Anterior cingulate cortex (tissue), 58 donors: ENCODE measurements at places on chromosomes 1 and 21.

DNA sequence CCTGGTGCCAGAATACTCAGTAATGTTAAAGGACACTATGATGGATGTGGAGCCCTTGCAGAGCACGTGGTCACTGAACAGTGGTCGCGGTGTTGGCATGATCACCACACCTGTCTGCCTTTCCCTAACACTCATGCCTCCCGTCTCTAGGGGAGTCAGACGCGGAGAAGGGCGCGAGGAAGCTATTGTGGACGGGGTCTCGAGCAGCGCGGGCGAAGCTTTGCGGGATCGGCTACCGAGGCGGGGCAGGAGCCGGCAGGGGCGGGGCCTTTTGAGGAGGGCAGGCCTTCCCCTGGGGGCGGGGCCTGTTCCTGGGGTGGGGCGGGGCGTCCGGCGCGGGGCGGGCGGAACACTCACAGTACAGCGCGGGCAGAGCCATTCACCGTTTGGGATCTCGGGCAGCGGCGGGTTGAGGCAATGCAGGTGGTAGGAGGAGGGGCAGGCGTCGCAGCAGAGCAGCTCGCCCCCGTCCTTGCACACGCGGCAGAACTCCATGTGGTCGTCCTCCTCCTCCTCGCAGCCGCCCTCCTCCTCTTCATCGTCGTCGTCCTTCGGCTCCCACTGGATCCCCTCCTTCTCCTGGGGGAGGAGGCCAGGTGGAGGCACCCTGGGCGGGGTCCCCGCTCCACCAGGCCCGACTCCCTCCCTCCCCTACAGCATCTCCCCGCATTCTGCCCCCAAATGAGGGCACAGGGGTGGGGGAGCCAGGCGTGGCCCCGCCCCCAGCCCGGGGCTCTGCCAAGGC is 31.5 kb downstream of the CHD5 start:
- DNase-seq, result peak; percentile 19

DNA sequence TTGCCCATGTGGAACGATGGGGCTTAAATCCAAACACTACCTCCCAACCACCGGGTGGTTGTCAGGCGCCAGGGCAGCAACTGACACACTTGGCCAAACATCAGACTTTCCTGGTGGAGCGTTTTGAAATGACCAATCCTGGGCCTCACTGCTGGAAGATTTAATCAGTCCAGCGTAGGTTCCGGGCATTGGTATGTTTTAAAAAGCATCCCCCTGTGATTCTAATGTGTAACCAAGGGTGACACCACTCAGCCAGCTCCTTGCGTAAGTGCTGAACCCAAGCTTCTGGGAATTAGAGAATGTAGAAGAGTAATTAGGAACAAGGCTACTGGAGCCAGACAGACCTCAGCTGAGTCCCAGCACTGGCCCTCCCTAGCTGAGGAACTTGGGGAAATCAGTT is 44.8 kb upstream of the KAZN start:
- peak; percentile 2 for DNase-seq

DNA sequence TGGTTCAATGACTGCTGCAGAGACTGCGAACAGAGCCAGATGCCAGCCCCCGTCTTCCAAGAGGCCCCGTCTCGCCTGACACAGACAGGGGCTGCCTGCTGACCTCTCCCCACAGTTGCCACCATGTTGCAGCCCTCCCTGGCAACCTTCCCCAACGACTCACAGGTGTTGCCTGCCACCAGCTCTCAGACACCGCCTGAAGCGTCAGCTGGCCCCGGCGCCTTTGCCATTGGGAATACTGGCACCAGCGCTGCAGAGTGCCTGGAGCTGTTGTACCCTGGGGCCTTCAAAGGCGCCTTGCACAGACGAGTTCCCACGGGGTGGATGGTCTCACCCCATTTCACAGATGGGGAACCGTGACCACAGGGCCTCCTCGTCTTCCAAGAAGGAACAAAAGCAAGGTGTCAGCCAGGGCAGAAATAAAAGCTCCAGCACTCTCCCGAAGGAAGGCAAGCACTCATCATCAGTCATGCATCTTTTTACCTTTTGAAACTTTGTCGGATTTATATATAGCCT is 167.0 kb downstream of the ADSS2 start:
- no peak for DNase-seq

DNA sequence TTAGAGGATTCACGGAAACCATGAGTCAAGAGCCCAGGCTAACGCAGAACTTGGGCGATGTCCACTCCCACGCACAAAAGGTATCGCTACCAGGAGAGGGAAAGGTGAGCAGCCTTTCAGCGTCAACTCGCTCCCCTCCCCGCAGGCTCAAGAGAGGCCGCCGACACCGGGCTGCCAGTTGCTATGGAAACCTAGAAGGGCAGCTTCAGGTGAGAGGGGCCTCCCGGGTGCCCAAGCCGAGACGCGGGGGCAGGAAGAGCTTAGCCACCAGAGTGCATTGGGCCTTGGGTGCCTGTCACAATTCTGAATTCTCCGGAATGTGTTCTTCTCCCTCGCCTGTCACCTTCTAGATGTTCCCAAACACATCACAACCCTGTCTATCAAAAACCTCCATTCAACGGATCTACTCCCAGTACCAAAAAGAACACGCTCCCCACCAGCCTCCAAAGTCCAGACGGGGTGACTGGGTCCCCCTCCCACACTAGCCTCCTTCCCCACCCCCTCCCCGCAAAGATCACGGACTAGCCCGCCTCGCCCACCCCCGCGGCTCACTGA is 694 bp downstream of the MEAF6 start:
- DNase-seq, result no peak

GRCh38 chr21:42496839-42497202 is 797 bp upstream of the RSPH1 start:
- DNase-seq, result no peak

GRCh38 chr1:12034381-12034801 is 15.1 kb downstream of the MIIP start:
- DNase-seq, result no peak

DNA sequence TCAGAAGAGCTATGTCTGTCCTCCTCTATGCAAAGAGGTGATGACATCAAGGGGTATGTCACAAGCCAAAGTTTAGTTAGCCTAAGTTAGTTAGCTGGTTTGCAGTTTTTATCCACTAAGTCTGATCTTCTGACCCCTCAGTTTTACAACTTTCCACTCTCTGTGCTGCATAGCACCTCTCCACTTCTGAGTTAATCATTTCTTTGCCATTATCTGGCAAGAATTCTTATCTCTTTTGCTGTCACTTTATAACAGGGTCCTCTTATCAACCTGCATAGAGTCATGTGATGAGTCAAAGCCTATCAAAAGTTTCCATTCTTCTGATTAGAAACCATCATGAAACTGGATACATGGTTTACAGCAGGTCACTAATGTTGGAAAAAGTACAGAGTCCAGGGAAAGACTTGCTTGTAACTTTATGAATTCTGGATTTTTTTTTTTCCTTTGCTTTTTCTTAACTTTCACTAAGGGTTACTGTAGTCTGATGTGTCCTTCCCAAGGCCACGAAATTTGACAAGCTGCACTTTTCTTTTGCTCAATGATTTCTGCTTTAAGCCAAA is at the start of gene NR5A2:
Gene NR5A2, plus strand, starts transcription at position 447 of the 560 bp plus-strand sequence. CDS start 138 bp downstream, outside the sequence.
- no peak for DNase-seq

GRCh38 chr1:212760126-212760823 is 31.3 kb downstream of the NSL1 start:
- no peak for DNase-seq

DNA sequence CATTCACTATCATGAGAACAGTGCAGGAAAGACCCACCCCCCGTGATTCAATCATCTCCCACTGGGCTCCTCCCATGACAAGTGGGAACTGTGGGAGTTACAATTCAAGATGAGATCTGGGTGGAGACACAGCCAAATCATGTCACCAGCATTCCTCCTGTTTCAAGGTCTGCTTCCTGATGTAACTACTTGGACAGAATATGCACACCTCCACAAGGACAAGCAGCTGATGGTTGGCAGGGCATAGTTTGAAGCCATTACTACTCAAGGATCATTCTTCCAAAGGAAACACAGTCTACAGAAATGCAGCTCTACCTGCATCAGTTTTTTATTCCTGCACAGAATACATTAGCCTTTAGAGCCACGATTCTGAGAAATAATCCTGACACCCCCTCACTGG is 28.5 kb upstream of the RNF2 start:
- no peak for DNase-seq
